ENCODE measurements at places on chromosomes 5 and 9.

DNA sequence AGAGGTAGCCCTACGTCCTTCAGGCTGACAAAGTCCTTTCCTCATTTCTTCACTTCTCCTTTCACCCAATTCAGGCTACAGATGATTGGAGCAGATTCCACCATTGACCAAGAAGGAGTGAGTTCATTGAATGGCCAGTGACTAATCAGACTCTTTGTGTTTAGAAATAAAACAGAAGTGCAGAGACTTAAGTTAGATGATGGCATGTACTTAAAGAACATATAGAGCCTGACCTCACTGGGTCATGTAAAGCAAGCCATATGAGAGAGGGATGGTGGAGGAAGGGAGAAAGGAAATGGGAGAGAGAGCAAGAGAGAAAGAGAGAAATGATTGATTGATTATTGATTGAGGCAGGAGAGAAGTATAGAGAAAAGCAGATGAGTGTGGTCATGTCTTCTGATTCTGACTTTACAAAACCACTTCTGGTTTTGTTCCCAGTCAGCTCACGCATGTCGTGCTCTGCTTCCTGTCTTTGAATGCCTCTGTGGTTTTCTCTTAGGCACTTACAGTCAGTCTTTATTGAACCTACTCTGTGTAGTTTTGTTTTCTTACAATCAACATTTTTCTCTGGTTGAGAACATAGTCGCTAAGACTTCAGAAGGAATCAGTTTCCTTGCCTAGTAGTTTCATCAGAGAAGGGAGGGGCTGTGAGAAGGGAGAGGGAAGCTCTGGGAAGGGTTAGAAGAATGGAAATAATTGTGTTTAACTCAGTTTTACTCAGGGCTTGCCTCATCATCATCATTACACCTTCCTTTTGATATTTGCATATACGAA, 149.2 kb upstream of the KLF9 start:
- DNase-seq: no peak

- no peak for DNase-seq
These were observed 38.0 kb downstream of the RIGI start for GRCh38 chr9:32487981-32488380.

DNA sequence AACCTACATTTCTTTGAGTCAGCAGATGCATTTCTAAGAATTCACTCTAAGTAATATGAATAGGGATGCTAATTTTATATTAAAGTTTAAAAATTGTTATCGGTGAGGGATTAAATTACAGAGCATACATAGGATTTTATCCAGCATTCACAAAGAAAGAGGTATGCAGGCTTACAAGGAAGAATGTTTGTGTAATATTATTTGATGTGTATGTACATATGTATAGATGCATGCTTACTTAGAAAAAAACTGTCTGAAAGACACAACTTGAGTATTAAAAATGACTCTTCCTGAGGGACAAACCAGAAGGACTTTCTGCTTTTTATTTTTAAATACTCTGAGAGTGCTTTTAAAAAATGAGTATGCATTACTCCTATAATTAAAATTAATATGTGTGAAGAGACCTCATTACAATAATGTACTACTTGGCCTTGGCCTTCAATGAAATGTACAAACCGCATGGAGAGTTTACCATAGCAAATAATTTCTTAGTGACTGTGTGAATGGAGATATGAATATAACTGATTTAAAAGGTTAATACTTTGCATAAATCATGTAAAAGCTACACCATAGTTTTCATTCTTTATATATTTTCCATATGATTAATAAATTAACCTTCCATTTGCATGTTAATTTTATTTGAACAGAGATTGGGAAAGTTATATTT, 77.0 kb downstream of the GDA start:
- no peak for DNase-seq

- DNase-seq: no peak
These were observed 593.6 kb downstream of the BNC2 start for GRCh38 chr9:16276866-16277265.

- DNase-seq: peak; percentile 19
These were observed 108.4 kb downstream of the PSD2 start for GRCh38 chr5:139903795-139904565.

GRCh38 chr5:139091439-139092156, 106.6 kb downstream of the SIL1 start:
- DNase-seq: no peak

GRCh38 chr5:179802950-179803562, 3.6 kb downstream of the MGAT4B start:
- peak; percentile 83 for DNase-seq

GRCh38 chr9:121577572-121577971, 73.9 kb upstream of the DAB2IP start:
- no peak for DNase-seq

DNA sequence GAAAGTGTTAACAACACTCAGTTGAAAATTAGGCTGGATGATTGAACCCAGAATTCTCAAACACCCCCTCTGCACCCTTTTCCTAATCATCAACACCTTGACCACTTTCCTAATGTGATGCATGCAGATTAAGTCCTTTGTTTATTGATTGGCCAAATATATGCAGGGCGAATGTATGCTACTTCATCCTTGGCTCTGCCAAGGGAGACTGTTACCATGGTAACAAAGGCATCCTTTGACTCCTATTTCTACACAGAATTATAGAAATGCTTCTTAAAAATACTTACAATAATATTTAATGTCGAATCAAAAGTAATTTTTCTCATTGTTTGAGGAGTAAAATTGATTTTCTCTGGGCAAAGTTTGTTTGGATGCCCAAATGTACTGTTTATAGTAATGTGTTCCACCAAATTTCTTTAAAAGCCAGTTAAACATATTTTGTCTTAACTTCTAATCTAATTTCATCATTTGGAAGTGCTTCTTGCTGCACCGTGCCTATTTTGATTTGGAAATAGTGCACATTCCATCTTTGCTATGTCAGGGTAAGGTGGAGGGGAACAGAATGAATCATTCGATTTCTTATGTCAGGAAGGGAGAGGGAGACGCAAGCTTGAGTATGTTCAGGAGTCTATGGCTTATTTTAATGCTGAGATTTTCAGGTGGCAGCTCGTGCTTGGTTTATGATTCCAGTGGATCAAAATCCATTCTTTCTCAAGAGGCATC, 1384.3 kb upstream of the WWC1 start:
- DNase-seq: no peak

DNA sequence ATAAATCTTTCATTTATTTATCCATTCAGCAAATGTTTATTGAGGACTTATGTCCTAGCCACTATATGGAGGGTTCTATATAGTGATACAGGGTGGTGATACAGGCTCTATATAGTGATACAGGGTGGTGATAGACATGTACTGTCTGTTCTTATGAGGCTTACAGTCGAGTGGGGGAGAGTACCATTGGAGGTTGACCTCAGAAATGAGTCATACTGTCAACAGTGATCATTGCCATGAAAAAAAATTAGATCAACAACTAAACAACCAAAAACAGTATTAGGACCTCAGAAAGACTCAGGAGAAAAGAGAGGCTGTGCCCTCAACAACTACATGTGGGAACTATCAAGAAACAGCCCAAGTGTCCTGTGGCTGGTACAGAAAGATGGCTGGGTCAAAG, 22.0 kb downstream of the PAPPA start:
- no peak for DNase-seq

- DNase-seq: peak; percentile 56
These were observed 98.6 kb downstream of the YTHDC2 start for GRCh38 chr5:113612060-113612496.

- no peak for DNase-seq
These were observed 16.9 kb upstream of the PFDN1 start for GRCh38 chr5:140319833-140320232.

- no peak for DNase-seq
These were observed 81.2 kb downstream of the PRLR start for GRCh38 chr5:35149041-35149440.

- no peak for DNase-seq
These were observed 23.2 kb upstream of the LRRC14B start for GRCh38 chr5:167982-168660.

GRCh38 chr5:42250-42649, 49.7 kb upstream of the PLEKHG4B start:
- DNase-seq: no peak

- no peak for DNase-seq
These were observed 172.2 kb downstream of the FAM170A start for GRCh38 chr5:119801570-119801969.

DNA sequence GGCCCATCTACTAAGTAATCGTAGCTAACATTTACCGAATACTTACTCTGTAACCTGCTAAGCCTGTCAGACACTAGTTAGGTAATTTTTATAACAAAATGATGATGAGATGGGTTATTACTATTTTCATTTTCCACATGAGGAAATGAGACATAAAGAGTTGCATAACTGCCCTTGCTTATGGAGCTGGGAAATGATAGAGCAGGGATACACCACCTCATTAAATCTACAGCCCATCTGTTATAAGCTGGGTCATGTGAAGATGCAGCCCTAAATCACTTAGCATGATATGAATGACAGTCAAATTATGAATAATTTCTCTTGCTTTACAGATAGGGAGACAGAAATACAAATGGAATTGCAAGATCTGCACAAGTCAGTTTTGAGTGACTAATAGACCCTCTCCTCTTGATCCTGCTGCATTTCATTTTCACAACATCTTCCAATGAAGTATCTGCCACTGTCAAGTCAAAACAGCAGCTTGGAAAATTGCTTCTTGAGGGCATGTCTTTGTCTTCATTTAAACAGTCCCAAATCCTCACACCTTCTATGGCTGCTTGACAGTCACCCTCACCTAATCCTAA, 364.7 kb downstream of the PRELID2 start:
- DNase-seq: no peak

DNA sequence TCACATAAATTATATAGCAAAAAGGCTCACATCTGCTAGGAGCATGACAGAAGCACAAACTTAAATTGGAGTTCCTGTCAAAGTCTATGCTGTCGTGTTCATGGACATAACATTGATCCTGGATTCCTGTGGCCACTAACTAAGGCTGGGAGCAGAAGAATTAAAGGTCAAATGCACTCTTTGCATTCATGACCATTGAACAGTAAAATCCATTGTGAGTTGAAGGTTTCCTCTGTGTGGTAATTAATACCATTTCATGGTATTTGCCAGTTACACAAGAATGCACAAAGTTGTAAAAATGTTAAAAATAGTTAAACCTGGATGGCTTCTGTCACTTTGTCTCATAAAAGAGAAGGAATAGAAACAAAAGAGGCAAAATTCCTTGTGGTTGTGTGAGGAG, 242.6 kb downstream of the NPR3 start:
- no peak for DNase-seq

GRCh38 chr5:761854-762710, 22.4 kb downstream of the ZDHHC11B start:
- peak; percentile 72 for DNase-seq

DNA sequence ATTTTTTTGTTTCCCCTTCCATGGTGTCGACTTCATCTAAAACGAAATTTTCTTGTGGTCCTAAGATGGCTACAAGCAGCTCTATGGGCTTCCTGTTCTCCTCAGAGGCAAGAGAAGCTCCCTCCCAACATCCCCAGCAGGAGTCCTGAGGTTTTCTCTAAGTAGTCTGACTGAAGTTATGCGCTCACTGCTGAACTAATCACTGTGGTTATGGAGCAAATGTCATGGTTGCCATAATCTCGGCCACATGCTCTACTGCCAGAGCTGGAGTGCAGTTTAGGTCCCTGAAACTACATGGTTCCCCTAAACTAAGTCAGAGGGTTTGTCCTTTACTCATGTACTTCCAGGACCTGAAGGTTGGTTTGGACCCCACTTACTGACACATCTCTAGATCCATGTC, 68.0 kb upstream of the MAMDC2 start:
- no peak for DNase-seq

DNA sequence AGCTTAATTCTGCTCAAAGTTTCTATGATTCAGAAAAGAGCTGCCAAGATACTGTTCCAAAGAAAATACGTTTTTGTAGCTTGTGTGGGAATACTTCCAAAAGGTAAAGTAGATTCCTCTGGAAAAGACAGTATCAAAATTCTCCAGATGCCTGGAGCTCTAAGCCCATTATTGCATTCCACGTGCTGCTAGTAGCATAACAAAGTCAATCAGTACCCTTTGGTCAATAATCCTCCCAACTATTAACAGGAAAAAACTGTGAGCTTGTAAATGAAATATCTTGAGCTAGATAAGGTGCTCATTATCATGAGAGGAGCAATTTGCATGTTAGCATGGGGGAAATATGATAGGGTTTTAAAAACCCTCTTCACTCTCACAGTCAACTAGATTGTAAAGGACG, 229.5 kb upstream of the TYRP1 start:
- no peak for DNase-seq

- no peak for DNase-seq
These were observed 21.2 kb upstream of the VCAN start for GRCh38 chr5:83450183-83450966.

- no peak for DNase-seq
These were observed 786.5 kb upstream of the ACO1 start for GRCh38 chr9:31597977-31598376.
